ENCODE measurements at places on chromosomes 6 and 20.

DNA sequence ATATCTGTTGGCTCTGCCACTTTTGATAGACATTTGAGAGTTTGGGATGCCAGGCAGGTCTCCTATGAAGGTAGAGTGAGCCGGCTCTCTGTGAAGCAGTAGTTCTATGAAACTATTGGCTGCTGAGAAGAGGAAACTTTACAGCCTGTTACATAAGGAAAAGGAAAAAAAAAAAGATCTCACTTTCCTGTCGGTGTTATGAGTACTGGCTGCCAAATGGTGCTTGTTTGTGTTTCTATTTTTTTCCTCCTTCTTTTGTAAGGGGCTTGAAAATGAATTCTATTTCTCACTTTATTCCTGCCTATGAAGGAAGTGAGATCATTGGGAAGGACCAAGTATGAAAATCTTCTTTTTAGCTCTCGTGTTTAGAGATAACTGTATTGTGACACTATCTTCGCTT, 73.1 kb upstream of the CLDN20 start:
- no peak for DNase-seq

DNA sequence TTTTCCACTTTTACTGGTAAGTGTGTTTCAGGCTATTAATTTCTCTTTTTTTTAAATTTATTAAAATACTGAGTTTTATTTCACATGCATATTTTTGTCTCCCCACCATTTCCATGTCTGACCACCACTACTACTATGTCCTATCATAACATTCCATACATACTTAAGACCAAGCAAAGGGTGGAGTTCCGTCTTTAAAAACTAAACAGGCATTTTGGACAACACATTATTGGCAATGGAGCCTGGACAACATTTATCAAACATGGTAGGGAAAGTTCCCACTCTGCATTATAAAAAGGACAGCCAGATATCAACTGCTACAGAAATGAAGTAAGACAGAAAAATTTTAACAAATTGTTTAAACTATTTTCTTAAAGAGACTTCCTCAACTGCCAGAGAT, 91.9 kb downstream of the LMBRD1 start:
- no peak for DNase-seq

DNA sequence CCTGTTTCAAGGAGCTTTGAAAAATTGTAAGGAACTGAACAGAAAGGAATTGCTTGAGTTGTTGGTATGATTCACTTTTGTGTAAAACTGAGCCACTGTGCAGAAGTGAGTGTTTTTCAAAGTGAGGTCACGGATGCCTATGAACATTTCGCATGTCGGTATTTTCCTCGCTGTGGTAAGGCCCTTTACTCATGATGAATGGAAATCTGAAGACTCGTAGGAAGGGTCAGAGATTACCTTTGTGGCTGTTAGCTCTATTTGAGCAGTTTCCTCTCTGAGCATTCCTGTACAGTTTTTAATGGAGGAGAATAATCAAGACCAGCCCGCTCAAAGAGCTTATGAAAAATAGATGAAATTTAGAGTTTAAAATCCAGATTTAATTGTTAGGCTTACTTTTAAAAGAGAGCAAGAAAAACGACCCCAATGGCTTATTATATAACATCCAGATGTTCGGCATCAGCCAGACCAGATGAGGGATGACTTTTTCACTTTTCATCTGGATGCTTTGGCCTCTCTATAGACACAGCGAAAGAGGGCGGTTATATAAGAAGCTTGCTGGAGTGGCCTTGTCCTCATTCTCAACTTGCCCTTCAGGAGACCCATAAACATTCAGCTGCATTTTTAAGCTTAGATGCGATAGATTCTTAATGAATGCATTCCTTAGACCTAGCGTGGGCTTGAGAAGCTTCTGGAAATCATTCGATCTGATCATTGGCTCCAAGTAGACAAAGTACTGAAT, 99.5 kb downstream of the CD83 start:
- no peak for DNase-seq

GRCh38 chr20:57192311-57192710, 74.1 kb downstream of the BMP7 start:
- DNase-seq = no peak

GRCh38 chr6:34696189-34696738, 303 bp downstream of the ILRUN start:
- no peak for DNase-seq

DNA sequence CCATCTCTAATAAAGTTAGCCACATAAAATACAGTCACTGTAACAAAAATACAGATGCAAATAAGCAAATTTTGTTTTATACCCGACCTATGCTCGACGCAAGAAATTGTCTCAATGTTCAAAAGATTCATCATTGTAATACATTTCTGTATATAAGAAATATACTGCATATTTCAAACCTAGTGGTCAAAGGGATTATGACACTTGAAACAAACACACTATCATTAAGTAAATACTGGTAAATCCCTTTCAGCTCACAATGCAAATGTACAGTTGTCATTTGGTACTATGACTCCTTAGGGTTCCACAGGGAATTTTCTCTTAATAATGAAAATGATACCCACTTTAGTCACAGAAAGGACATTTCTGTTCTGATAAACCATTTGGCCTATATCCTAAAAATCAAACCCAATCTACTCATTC, 2.2 kb downstream of the HIVEP2 start:
- no peak for DNase-seq

GRCh38 chr20:43040427-43040826, 149.3 kb downstream of the PTPRT start:
- DNase-seq = no peak

DNA sequence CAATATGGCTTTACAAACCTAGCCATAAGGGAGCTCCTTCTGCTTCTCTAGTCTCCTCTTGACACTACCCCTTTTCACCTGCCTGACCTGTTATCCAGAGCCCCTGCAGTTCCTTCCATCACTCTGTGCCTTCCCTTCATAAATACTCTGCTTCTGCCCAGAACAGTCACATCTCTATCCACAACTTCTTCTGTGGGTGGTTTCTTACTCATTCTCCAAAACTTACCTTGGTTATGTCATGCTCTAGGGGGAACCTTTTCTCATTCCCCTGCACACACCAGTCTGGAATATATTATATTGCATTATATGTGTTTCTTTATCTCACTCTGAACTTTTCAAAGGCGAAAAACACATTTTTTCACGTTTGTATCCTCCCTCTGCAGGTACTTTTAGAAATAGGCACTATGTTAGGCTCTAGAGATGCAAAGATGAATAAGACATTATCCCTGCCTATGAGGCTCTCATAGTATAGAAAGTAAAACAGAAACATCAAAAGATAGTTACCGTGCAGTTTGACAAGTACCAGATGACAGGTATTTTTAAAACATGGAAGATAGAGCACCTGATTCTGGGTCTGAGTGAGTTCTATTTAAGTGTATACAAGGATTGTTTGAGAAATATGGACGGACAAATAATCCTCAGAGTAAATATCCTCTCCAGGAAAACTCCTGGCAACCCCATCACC, 51.5 kb downstream of the AIG1 start:
- DNase-seq = no peak

- DNase-seq = no peak
Observed at GRCh38 chr6:136669299-136669699, 119.1 kb upstream of the MAP7 start.

DNA sequence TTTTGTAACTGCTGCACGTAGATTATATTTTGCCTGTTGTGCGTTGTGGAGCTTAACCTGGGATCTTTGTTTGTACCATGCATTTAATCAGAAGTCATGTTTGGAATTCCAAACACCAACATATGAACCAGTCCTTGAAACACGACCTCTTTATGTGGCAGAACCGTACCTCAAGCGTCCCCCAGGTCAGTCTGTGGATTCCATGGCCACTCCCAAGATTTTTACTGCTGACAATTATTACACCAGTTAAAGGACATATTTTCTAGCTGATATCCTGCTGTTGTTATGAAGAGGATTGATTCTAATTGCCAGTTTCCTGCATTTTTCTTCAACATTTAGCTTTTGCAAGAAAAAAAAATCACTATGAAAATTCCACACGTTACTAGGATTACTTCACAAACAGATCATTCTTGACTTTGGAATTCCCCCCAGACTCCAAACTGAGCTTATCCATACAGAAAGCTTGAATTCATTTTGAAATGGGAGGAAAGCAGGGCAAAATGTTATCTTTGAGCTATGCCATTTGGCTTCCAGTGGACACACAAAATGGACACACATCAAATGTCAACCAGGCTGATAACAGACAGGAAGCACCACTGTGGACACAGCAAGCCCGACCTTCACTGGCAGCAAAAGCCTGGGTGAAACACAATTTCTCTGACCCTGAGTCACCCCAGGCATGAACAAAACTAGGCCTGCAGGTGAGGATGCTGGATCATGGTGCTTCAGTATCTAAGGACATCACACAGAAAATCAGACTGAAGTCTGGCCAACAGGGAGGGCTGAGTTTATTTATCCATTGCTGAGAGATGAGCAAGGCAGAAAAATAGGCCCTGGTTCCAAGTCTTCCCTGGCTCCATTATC, 542.9 kb upstream of the JAG1 start:
- no peak for DNase-seq

GRCh38 chr6:52500238-52501129, 76.4 kb downstream of the TRAM2 start:
- DNase-seq = no peak

DNA sequence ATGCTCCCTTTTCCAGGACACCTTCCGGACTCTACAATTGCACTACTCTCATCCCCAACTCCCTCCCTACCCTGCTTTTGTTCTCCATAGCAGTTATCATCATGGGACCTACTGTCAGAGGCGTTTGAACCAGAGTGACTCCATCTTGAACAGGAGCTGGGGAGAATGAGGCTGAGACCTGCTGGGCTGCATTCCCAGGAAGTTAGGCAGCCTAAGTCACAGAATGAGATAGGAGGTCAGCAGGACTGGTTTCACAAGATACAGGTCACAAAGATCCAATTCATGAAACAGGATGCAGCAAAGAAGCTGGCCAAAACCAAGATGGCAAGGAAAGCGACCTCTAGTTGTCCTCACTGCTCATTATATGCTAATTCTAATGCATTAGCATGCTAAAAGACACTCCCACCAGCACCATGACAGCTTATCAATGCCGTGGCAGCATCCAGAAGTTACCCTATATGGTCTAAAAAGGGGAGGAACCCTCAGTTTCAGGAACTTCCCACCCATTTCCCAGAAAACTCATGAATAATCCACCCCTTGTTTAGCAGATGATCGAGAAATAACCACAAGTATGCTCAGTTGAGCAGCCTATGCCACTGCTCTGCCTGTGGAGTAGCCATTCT, 15.6 kb downstream of the SLC13A3 start:
- no peak for DNase-seq

DNA sequence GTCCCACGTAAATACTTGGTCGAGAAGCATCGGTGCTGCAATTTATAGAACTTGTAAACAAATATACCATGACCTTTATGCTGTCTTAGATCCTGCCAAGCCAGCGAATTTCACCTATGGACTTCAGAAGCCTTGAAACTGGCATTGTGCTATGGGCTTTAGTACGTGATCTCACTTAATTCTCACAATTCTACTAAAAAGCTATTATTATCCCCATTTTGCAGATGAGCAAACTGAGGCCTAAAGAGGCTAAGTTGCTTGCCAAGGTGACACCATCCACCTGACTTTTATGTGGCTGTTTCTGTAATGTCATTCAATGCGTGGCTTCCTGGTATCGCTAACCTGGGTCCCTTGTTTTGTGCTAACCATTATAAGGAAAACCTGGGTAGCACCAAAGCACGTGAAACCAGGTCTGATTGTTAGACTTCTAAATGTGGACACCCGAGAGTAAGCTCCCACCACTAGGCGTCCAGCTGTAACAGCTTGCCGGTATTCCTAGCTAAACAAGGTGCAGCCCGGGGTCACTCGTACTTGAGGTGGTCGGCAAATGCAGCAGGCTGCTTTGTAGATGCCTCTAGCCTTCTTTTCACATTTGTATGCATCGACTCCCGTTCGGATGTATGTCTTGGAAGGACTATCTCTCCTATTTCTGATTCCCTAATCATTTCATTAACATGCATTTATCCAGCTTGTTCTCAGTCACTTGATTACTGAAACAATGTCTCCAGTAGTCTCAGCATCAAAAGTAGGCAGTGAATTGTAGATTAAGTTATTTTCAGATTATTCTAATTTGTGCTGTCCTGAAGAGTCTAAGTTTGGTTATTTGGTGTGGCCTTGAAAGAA, 1.1 kb downstream of the SYNJ2 start:
- peak; percentile 28 for DNase-seq

DNA sequence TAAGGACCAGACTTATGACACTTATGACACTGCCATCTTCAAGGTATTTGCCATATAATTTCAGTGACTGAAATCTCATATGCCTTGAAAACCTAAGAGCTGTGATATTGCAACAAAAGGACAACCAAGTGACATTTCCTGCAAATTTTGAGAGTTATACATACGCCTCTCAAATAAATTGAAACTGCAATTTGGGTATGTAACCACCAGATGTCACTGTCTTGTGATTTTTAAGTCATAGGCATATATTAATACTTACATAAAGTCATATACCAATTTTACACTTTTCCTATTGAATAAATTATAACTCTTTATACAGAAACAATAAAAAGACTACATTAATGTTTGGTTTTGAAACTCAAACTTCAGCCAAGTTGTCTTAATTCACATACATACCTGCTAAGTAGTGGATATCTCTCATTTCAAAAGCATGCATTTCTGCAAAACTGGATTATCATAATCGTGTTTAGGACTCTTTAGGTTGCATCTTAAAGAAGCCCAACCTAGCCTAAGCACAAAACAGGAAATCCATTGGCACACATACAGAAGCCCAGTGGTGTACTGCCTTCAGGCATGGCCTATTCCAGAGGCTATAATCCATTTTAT, 180.2 kb downstream of the PACRG start:
- no peak for DNase-seq

- no peak for DNase-seq
Observed at GRCh38 chr6:163935158-163935762, 520.7 kb downstream of the QKI start.

DNA sequence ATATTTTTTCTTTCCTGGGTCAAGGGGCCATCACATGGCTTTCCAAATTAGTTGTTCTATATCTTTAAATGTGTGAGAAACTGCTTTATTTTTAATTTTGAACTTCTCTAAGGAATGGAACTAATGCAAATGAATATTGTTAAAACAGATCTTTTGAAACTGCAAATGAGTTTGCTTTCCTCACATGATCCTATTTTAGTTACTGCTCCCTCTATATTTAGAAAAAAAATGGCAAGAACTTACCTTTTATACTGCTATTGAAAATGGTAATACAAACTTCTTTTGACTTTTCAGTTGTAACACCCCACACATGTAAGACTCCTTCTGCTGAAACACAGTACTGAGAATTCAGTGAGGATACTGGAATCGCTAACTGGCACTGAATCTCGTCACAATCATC, 15.9 kb downstream of the IFNGR1 start:
- no peak for DNase-seq

- no peak for DNase-seq
Observed at GRCh38 chr20:45925821-45926506, 8.5 kb upstream of the PCIF1 start.

GRCh38 chr20:8756410-8756809, 312.5 kb upstream of the PLCB4 start:
- no peak for DNase-seq
